HTR-8/SVneo (cell line): ENCODE measurements at places on chromosomes 5 and 9.

- peak; percentile 52 for DNase-seq
Measured at GRCh38 chr5:141757402-141757801, 75.4 kb upstream of the ARAP3 start.

- no peak for DNase-seq
Measured at GRCh38 chr5:123456242-123456641, 33.0 kb upstream of the CEP120 start.

DNA sequence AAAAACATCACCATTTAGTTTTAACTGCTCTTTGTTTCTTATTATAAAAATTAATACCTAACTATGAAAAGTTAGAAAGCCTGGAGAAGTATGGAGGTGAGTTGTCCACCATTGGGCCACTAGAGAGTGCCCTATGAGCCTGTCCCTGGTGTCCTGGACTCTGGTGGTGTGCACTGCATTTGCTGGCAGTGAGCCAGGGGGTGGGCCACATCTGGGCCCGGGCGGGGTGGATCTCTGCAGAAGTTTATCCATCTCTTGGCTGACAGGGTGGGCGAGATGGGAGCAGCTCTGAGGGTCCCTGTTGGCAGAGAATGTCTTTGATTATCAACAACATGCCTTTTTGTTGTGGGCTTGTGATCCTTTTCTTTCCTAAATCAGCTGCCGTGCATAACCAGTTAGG is 8.2 kb downstream of the TENT4A start:
- DNase-seq = no peak

DNA sequence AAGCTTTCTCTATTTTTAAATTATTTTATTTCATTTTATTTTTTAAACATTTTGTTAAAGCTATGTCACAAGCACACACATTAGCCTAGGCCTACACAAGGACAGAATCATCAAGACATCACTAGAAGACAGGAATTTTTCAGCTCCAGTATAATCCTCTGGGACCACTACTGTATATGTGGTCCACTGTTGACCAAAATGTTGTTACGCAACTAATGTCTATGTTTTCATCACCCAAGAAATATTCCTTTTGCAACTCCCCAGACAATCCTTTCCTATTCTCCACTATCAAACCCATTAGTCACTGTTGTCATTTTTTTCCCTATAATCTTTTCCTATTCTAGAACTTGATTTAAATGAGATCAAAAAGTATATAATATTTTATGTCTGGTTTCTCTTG is 2371.7 kb upstream of the C9orf72 start:
- DNase-seq = no peak

DNA sequence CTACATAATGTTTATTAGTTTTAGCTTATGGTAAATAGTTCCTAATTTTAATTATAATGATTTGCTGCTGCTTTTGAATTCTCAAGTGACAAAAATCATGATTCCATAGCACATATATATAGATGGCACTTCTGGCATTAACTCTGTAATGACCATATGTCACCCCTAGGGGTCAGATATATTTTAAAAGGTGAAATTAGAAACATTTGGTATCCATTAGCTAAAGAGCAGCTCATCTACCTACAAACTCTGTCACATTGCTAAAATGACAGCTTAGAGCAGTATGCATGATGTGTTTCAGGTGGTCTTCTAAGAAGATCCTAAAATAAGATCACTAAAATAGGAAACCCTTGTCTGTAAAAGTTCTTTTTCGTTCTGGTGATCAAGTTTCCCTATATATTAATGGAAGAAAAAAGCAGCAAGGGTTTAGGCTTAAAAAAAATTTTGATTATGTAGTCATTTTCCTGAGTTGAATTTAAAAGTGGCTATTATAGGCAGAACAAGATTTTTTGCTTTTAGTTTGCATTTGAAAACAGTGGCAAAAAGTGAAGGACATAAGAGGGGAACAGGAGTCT is 157.7 kb upstream of the POU5F2 start:
- DNase-seq = no peak

- no peak for DNase-seq
Measured at GRCh38 chr9:36207546-36208012, 16.9 kb downstream of the CLTA start.

DNA sequence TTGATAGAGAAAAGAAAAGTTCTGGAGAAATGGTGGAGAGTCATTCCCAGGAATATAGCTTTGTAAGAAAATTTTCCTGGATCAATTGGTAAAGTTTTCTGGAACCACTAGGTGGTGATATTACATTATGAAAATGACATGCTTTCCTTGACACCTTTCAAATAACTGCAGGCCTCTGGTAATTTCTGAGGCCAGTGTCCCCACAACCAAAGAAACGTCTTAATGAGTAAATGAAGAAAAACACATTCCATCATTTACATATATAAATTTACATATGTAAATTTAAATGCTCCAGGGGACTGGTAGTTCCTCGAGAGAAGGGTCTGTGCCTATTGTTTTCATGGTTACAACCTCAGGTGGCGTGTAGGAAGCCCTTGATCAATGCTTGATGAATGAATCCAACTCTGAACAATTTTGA is 17.2 kb upstream of the RGS3 start:
- peak; percentile 64 for DNase-seq

DNA sequence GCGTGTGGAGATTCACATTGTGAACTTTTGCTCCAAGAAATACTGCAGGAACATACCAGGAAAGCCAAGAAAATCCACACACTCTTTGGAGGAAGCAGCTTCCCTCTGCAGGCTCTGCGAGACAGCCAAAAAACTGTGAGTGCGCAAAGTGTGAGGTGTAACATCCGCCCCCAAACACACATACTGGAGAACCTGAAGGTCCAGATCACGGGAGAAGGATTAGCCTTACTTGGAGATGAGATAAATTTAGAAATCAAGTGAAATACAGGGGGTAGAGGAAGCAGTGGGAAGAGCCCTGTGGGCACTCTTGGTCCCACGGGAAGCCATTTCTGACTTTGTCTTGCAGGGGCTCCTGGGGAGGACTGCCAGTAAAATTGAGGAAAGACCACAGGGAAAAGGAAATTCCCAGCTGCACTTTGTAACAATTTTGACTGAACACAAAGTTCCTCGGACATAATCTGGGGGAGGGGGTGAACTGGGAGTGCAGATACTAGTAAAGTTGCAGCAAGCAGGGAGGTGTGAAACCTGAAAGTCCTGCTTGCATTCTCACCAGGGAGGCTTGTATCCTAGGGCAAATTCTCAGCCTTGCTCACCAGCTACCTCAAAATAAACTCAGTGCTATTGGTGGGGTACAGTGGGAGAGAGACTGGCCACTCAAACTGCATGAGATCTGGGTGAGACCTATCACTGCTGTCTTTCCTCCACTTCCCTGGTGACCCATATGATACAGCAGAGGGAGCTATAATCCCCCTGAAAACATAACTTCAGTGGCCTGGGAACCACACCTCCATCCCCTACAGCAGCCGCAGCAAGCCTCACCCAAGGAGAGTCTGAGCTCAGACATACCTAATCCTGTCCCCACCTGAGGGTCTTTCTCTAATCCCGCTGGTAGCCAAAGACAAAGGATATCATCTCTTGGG is 109.1 kb downstream of the ALDH1A1 start:
- no peak for DNase-seq

- no peak for DNase-seq
Measured at GRCh38 chr5:134769206-134769605, 10.6 kb downstream of the DDX46 start.

- no peak for DNase-seq
Measured at GRCh38 chr9:79053598-79053997, 518.2 kb upstream of the TLE4 start.

DNA sequence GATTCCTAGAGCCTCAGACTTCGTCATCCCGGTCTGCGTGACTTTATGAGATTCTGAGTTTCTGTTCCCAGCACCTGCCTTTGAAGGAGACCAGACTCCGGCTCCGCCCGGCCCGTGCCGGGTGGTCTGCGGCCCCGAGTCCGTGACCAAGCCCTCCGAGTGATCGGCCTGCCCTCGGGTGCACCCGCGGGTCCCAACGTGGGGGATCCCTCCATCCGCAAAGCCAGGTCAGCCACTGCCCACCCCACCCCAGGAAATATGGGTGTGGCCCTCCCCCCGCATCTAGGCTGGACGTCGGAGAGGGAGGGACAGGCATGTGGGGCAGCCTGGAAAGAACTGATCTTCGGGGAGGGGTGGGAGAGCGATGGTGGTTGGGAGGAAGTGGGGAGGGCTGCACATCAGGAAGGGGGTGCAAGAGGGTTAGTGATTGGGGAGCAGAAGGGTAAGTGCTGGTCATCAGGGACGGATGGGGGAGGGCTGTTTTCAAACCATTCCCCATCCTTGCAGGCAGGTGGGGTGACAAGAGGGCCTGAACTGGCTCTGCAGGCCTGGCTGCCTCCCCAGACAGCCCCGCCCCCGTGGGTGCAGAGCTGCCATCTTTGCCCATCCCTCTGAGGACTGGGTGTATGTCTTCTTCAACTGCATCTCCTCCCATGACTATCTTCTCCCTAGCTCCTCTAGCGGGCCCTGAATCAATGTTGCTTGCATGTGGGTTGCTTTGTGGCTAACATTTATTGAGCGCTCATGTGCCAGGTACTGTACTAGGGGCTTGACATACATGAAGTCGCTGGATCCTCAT is 747 bp downstream of the LRSAM1 start:
- peak; percentile 54 for DNase-seq

DNA sequence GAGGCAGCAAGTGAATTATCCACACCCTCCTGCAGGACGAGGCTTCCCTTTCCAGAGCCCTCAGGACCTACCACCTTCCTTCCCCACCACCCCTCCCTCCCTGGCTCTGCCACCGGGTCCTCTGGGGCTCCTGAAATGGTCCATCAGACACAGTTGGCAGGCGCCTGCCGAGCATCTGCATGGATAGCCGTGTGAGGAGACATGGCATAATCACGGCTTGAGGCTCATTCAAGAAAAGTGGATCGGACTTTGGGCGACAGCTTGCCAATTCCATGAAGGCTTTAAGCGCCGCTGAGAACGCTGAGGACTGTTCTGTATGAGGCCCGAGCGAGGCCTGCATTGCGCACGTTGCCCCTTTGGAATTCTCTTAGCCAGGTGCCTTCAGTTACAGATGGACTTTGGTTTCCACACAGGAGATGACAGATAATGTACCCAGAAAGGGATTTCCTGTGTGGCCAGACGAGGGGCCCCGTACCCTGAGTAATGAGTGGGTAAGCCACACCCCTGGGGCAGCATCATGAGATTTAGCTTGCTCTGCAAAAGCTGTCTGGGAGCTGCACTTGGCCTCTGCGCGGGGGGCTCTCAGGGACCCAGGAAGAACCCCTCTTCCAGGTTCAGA is 179.8 kb downstream of the OLFM1 start:
- no peak for DNase-seq

GRCh38 chr9:73743826-73744225 is 592.2 kb downstream of the ANXA1 start:
- DNase-seq = no peak

- peak; percentile 39 for DNase-seq
Measured at GRCh38 chr5:137186759-137187461, 312.2 kb downstream of the SPOCK1 start.

DNA sequence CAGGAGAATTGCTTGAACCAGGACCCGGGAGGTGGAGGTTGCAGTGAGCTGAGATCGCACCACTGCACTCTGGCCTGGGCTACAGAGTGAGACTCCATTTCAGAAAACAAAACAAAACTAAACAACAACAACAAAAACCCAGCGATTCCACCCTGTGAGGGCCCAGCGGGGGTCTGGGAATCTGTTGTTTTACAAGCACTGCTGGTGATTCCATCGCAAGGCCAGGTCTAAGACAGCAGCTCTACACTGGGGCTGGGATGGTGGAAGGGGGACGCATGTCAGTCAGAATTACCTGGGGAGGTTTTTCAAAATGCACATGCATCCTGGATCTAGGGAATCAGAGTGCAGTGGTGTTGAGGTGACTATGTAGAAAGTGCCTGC is 90.9 kb downstream of the ANKRD55 start:
- no peak for DNase-seq

DNA sequence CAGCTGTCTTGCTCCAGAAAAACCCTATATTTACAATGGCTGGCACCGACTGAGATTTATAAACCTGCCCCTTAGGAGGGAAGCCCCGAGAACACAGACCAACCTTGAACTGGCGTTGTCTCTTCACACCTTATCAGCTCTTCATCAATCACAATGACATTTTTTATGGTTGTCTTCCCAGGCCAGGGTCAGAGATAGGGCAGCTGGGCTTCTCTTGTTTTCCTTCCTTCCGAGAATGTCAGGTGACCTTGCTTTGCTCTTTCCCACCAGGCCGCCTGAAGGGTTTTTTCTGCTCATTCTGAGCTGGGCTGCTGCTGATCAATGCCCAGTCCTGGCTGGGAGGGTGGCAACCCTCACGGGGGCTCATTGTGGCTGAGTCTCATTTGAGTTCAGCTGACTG is 619.1 kb downstream of the CCDC171 start:
- DNase-seq = no peak

GRCh38 chr5:158591301-158591863 is 508.3 kb downstream of the EBF1 start:
- DNase-seq = no peak

- DNase-seq = no peak
Measured at GRCh38 chr9:87734106-87734505, 8.2 kb downstream of the CTSL start.

GRCh38 chr5:99900302-99900852 is 634.8 kb upstream of the FAM174A start:
- peak; percentile 12 for DNase-seq

GRCh38 chr9:83930881-83931280 is 9.6 kb upstream of the KIF27 start:
- DNase-seq = no peak

GRCh38 chr9:127907867-127908659 is 8.7 kb upstream of the ST6GALNAC6 start:
- no peak for DNase-seq

DNA sequence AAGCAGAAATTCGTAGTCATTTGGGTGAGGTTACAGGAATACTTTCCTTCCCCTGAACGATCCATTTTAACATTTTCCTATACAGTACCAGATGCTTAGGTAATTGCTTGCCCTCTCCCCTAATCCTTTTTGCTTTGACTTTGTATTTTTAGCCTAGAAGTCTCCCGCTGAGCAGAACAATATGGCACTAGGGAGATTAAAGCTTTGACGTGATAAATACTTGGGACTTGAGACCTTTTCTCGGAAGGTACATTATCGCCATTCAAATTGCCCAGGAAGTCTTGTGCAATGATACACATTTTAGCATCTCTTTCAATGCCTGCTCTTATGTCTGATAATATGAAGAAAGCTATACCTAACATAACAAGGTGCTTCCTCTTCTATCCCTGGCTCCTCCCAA is 22.9 kb upstream of the SPATA31C2 start:
- no peak for DNase-seq

DNA sequence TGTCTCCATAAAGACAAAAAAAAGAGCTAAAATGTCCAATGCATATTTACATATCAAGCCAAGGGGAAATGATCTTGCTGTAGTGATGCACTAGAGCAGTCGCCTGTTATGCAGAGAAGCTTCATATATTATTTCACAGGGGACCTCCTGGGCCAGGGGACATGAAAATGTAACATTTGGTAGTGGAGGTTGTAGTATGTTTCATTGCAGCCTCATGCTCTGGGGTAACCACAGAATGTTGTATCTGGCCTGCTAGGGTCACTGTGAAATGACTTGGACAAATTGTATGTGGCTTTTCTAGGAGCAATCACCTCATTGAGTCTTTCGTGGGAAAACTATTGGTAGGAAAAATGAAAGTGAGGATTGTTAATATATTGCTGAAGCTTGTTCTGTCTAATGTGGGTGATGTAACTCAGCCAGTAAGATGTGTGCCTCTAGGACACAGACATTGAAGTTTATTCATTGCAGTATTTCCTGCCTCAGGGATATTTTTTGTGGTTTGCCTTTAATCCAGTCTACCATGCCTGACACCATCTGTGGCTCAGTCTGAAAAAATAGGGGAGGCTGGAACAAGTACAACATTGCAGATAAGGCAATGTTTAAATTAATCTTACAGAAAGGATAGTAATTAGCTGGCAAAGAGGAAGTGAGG is 430.8 kb upstream of the TNC start:
- no peak for DNase-seq
